ENCODE measurements at places on chromosomes 12 and 14.

- peak; percentile 13 for DNase-seq
Observed at GRCh38 chr12:12722435-12723148, 5.4 kb downstream of the CDKN1B start.

GRCh38 chr14:28300356-28300755 is 466.2 kb upstream of the FOXG1 start:
- DNase-seq: no peak

GRCh38 chr14:30443368-30444007 is 115.5 kb upstream of the G2E3 start:
- DNase-seq: peak; percentile 54

- no peak for DNase-seq
Observed at GRCh38 chr12:68092976-68093375, 66.6 kb downstream of the IFNG start.

GRCh38 chr12:30739020-30739419 is 15.7 kb downstream of the CAPRIN2 start:
- DNase-seq: no peak

DNA sequence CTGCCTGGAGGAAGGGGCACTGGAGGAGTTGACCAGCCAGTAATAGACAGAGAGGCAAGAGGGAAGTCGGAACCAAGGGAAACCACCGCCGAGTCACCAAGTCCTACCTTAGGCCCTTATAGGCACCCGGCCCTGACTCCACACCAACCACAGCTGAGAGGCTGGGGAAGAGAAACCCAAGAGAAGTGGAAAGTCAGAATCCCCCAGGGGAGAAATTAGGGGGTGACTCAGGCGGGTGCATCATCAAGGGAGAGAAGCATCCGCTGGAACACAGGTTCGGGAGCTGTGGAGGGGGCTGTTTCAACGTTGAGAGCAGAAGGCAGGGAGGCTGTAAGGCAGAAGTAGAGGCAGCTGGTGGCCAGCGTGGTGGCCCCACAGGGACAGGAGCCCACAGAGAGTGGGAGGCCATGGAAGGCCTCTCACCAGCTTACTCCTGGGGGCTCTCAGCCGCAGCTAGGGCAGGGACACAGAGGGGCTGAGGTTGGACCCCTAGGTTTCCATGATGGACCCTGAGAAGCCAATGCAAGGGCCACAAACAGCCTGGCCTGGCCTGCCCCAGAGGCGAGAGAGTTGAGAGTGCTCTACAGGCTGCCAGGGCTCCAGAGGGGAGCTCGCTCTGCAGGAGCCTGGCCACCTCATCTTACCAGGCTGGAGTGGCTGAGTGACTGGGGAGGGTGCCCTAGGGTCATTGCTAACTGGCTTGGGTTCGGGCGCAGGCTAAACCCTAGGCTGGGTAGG is 1.4 kb upstream of the TRMT61A start:
- no peak for DNase-seq

DNA sequence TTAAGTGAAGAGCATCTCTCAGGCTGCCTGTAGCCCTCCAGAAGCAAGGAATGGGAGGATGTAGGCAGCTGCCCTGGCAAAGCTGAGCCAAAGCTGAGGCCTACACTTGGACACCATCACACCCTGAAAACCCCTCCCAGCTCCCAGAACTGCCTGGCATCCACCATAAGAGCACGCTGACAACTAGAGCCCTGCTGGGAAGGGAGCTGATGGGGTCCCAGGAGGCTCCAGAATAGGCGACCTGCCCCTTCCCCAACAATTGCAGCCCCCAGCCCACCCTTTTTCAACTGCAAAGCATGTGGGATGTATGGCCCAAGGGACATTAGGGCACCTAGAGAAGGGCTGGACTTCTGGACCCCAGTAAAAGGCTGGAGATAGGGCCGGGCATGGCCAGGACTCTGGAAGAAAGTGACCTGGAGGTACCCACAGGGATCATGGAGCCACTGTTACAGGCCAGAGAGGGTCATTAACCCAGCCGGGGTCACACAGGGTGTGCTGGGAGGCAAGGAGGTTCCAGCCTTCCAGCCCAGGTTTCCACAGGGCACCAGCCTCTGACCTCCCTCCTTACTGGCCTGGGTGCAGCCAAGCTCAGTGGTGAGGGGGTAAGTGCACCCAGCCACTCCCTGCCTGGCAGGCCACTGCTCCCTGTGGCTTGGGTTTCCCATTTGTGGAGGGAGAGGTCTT is 27.8 kb downstream of the FAM222A start:
- no peak for DNase-seq

DNA sequence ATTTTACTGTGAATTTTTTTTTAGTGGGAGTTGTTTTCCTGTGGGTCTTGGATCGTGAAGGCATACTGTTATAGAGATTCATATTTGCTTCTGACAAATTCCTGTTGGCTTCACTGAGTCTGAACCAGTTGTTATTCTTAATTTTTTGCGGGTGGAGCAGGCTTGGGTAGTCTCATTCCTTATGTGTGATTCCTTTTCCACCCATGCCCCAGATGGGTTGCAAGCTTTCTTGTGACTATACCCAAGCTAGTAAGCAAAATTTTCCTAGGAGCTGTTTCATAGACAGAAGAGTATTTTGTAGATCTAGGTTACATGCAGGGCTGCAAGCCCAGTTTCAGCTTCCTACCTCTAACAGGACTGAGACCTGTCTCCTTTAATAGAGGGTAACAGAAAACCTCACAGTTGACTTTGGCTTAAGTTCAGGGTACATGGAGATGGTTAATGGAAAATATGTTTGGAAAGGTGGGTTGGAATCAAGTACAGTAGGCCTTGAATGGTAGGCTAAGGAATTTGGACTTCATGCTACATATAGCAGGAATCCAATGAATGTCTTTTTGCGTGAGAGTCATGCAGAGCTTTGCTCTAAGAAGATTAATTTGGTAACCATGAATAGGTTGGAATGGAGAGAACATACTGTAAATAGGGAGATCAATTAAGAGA is 29.0 kb downstream of the TRMT5 start:
- no peak for DNase-seq
